ENCODE measurements at places on chromosomes 2 and 18.

DNA sequence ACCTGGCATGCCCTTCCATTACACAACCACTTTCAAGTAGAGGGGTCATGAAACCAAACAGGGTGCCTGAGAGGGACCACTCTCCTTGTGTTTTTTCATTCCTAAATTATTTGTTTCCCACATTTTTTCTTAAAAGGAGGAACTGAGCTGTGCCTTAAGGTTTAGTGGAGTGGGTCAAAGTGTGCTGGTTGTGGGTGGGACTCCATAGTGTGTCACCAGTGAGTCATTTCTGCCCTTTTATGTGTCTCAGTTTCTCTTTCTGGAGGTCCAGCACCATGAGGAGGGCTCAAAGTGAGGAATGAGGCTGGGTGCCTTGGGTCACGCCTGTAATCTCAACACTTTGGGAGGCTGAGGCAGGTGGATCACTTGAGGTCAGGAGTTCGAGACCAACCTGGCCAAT, 37.8 kb downstream of the COMMD1 start:
- no peak for DNase-seq

DNA sequence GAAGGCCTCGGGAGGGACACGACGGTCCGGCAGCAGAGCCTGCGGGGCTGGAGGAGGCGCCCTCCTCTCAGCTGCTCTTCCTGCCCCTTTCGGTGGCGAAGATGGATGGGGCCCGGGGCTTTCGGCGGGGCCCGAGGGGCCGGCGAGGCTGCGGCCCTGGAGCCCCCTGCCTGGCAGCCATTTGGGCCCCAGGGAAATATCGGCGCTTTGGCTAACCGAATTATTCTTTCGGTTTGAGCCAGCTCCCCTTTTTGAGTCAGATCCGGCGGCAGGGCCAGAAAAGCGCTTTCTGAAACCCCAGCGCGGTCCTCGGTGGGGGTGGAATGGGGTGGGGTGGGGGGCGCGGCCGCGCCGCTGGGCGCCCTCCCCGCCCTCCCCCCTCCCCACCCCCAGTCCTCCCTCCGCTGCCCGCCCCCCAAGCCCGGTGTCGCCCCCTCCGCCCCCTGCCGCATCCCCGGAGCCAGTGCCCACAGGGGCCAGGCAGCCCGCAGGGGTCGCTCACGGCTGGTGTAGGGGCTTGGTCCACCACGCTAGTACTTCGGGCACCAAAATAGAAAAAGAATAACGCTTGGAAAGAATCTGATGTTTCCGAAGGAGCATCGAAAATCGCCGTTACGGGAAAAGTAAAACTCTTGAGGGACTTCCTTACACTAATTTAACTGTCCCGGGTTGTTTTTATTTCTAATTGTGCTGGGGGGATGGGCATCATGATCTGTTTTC, 9.1 kb upstream of the ARID5A start:
- no peak for DNase-seq

DNA sequence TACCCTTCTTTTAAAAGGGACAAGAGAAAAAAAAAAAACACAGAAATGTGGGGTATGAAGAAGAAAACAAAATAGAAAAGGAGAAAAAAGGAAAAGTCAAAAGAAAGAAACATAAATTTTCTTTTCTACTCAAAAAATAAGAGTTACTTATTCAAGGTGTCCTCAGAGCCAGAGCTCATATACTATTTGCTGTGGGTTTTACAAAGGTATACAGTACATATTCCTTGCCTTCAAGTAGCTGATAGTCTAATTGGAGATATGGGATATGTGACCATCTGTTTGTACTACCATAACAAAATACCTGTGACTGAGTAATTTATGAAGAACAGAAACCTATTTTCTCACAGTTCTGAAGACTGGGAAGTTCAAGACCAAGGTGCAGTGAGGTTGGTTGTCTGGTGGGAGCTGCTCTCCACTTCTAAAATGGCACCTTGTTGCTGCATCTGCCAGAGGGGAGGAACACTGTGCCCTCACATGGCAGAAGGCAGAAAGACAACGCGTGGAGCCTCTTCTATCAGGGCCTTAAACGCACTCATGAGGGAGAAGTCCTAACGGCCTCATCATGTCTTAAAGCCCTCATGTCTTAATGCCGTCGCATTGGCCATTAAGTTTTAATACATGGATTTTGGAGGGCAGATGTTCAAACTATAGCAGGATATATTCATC, 33.9 kb downstream of the NBAS start:
- DNase-seq, result no peak

GRCh38 chr2:105315314-105315713, 14.2 kb downstream of the TGFBRAP1 start:
- no peak for DNase-seq

DNA sequence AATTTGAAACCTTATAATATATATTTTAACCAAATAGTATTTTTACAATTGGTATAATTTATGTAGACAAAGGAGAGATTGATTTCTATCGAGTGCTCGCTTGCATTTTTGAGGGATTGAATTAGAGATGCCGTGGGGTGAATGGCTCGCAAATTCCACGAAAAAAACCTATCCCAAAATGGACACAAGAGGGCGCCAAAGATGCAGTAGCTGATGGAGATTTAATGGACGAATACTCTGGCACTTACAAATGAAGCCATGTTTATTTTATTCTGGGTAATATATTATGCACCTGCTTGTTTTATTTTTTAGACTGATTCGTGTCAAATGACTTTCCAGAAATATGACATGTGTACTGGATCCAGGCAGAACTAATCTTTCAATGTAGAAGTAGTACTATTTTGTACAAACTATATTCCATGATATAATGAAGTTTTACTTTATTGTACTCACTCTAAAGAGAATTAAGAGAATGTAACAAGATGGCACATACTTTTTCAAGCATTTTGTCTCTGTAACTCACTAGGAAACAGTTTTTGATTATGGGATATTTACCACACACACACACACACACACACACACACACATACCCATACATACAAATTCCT, 505.4 kb downstream of the PLCL1 start:
- DNase-seq, result peak; percentile 23

DNA sequence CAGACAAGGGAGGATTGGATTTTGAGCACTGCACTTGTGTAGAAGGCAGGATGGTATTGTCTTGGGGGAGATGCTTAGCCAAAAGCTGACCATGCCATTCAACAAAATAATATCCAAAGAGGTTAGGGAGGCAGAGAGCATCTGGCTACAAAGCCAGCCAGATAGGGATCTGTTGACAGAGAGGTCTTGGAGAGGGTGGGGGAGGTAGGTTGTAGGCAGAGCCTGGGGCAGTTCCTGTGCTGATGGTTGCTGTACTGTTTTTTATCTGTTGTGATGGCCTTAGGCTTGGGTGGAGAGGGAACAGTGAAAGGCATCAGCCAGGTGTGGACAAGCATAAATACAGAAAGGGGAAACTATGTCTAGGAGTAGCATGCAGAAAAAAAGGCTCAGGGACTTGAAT, 100.9 kb downstream of the AQP4 start:
- DNase-seq, result no peak

- no peak for DNase-seq
Observed at GRCh38 chr2:221478485-221478863, 93.6 kb downstream of the EPHA4 start.

DNA sequence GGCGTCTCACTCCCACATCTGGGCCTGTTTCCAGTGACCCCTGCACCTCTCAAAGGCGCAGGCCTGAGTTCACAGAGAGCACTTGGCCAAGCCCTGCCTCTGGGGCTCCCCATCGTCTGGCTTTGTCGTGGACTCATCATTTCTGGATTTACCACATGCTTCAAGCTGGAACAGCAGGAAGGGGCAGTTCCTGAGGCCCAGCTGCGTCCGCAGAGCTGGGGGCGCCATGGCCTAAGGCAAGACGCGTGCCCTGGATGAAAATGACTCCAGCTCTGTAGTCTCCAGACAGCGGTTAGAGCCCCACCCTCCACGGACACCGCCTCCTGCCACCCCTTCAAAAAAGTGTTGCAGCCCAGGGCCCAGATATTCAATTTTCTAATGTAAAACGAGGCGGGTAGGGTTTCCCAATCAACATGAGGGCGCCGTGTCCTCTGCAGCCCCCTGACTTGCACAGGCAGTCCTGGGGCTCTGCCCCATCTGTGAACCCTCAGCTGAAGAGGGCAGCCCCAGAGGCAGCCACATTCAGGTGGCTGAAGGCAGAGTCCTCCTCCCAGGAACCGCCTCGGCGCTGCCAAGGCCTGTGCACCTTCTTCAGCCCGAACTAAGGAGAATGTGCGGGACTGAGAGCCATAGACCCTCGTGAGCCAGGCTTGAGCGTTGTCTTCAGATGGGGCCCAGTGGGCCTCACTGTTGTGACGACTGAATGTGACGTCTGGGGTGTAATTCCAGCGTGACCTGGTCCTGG, 85.5 kb downstream of the NFATC1 start:
- DNase-seq, result no peak

GRCh38 chr2:220701115-220701514, 871.0 kb downstream of the EPHA4 start:
- no peak for DNase-seq

GRCh38 chr2:105330681-105331375, 1.3 kb upstream of the TGFBRAP1 start:
- no peak for DNase-seq

GRCh38 chr2:98832172-98832571, 101.2 kb upstream of the MGAT4A start:
- no peak for DNase-seq

- DNase-seq, result no peak
Observed at GRCh38 chr2:23596316-23596885, 211.4 kb downstream of the KLHL29 start.

DNA sequence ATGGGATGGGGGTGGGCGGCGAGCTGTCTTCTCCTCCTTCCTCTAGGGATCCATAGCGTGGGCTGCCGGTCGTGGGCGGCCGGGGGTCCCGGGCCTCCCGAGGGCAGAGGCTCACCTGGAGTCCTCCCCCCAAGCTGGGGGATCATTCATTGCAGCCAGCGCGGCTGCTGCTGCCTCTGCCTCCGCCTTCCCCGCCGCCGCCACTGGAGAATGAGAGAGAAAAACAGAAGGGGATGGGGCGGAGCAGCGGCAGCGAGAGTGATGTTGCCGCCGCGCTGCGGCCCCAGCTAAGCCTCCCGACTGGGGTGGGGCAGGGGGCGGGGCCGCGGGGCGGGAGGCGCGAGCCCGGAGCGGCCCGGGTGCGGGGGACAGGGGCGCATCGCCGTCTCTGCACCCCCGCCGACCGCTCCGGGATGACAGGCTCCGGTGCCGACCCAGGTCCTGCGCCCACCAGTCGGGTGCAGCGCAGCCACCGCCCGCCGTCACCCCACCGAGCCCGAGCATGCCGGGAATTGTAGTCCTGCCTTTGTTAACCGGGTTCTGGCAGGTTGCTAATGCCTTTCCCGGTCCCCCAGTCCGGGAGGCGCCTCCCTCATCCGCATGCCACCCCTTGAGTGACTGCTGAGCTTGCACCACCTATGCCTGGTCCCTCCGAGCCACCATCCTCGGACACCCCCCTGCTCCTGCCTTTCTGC, at the start of gene KIF3C:
TSS of gene KIF3C (minus strand) at position 225 of the 695 bp plus-strand sequence. CDS start 580 bp downstream, outside the sequence.
- peak; percentile 91 for DNase-seq

GRCh38 chr2:179049546-179050311, at the start of gene CCDC141:
Gene CCDC141, minus strand, starts transcription at chr2:179050137. Its CDS starts 196 bp downstream, at chr2:179049941.
- DNase-seq, result no peak

DNA sequence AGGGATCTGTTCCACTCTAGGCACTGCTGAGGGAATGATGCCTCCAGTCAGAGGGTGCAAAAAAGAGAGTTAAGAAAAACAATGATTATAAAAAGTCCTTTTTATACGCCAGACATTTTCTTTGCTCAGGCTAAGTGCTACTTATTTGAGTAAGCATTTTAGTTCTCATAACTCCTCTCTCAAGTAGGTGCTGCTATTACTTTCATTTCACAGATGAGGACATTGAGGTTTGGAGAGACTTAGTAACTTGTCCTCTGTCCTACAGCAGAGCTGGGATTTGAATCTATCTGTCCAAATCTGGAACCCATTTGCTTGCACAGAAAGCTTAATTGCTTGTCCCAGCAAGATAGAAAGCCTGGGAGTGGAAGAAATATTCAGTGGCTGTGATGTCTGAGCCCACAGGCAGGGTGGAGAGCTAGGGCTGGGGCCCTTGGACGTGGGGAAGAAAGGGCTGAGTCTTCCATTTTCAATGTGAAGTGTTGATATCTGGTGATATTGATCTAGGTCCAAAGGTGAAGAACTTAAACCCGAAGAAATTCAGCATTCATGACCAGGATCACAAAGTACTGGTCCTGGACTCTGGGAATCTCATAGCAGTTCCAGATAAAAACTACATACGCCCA, 5.8 kb downstream of the IL37 start:
- no peak for DNase-seq

DNA sequence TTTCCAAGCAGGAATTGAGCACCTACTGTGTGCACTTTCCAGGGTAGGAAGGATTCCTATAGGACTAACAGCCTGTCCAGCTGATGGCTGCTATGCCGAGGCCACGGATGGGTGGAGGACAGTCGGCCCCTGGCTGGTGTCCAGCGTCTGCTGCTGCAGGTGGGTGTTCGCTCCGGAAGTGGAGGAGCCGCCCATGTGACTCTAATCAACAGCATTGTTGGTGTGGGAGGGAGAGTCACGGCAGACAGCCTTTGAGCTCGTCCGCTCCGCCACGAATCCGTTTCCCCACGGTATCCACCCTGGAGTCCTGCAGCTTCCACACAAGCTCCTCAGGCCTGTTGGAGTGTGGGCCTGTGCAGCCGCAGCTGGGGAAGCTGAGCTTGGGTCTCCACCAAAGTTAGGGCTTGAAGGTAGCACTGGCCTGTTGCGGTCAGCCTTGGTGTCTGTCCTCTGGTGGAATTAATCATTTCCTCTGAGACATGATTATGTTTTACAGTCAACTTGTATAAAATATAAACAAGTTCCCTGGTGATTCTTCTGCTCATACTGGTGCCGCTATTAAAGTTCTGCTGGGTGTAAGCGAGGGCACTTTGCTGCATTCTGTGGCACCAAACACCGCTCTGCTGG, 185.9 kb upstream of the TPO start:
- DNase-seq, result peak; percentile 39

- no peak for DNase-seq
Observed at GRCh38 chr18:30469091-30469490, 573.5 kb downstream of the DSC3 start.

DNA sequence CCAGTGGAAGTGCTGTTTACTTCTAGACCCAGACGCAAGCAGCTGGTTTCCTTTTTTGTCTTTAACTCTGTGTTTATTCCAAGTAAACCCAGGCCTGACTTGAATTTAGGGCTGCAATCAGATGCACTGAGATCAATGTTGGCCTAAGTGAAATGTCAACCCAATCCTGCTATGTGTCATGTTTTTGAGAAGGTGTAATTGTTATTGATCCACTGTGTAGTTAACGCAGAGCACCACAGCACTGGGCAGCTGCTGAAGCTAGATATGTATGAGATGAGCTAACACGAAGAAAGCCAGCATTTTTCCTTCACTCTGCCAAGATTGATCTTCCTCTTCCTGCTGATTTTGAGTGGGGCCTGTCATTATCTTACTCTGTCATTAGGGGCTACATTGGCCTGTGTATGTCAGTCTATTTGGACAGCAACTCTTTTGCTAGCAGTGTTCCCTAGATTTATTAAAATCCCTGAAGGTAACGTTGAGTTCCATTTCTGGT, 18.9 kb upstream of the DLX1 start:
- DNase-seq, result no peak

DNA sequence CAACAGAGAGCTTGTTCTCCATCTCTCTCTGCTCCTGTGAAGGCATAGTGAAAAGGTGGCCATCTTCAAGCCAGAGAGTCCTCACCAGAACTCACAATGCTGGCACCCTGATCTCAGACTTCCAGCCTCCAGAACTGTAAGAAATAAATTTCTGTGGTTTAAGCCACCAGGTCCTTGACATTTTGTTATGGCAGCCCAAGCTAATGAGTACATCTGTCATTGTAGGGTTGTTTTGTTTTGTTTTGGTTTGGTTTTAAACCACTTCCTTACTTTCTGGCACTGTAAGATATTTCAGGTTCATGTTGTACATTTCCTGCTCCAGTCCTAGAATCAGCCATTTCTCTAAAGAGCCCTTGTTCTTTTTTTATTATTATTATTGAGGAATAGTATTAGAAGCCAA, 171.2 kb downstream of the CPS1 start:
- DNase-seq, result no peak
